Activated T-helper 1 cell treated with anti-CD3 and anti-CD28 coated beads, Interleukin-2, amount 50 U/mL, for 16 hours (primary cell): ENCODE measurements at places on chromosomes 1 and 21.

DNA sequence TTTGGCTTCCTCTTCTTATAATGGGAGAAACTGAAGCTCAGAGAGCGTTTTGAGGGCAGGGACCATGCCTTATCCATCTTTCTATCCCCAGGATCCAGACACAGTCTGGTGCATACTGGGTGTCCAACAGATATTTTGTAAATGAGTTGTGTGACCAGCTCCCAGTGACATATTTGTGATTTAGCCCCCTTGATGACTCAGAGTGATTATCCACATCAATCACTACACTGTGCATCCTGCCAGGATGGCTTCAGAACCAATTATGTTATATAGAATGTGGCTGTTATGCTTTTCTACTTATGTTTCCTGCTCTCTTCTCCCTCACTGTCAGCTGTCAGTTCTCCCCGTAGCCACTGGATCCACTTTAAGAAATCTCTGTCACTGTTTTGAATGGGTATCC, 11.3 kb downstream of the OLFML3 start:
- DNase-seq, result no peak

DNA sequence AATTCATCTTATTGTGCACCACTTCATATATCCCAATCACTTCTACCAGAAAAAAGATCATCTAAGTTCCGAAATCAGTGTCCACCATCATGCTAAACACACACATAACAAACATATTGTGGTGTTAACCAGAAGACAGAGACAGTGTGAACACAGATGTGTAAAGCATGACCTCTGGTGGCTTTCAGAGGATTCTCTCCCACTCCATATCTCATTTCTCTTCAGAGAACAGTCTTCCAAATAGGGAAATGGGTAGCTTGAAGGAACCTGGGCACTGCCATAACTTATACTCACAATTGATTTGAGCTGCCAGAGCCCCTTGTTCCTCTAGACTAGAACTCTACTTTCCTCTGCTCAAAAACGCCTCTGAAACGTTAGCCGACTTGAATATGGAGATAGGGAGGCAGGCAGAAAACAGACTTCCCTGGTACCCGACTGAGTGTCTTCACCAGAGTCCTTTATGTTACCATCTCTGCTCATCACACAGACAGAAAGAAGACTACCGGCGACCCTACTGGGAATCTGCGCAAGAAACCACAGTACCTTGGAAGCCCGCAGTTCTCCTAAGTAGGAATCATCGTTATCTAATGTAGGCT, 1.8 kb upstream of the ELAPOR1 start:
- no peak for DNase-seq

DNA sequence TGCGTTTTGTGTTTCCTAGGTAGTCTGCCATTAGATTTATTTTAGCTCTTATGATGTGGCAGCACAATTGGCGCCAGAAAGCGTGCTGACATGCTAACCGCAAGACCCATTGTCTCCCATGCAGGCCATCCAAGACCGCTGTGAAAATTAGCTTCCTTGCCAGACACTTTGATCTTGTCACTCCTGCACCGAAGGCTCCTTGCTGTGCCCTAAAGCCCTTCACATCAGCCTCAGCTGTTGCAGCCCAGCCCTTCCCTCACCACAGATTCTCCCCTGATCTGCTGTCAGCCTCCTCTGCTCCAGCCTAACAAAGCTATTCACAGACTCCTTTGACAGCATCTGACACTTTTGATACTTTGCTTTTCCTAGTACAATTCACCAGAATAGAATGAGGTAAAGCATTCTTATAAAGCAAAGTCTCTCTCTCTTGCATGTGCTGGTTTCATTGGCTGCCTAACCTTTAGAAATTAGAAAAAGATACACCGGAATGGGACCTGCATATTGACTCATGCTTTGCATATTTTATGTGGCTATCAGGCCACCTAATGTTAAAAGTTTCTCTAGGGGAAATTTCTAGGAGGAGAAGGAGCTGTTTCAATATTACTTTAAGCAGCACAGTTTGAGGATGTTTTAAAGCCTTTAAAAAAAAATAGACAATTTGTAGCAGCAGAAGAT, 280.3 kb upstream of the FMN2 start:
- DNase-seq, result no peak

DNA sequence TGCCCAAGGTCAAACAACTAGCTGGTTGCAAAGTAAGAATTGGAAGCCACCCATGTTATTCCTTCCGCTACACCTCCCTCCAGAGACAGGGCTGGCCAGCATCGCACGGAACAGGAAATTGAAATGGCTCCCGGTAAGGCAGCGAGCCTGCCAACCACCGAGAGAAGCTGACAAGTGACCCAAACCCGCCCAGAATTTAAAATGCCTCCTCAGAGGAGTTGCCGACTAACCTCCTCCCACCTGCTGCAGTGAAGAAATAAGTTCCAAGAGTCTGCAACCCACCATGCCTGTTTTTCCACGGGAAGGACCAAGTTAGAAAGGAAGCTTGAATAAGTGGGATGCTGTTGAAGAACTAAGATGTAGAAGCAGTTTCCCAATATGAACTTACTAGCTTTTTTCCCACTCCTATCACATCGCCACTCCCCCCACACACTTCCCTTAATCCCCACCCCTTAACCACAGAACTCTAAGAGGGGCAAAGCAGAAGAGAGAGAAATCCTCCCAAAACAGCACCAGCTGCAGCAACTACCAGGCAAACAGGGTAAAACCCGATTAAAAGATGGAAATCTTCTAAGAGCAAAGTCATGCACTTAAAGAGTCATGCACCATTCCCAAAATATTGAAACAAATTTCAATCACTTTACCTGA, 78.6 kb downstream of the TIAM1 start:
- no peak for DNase-seq

DNA sequence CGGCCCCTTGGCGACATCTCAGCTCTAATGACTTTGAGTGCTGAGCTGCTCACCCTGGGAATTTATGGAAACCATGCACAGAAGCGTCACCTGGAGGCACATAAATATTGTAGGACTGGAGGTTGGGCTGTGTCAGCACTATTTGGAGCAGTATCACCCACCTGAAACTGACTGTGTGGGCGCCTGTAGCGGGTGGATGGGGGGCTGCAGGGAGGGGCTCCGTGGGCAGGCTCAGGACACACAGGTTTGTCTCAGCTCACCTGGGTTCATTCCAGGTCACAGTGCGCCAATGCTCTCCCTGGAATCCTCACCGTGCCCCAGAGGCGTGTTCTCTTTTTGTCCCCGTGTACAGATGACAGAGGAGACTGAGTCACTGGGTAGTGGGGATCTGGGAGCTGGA, 74.8 kb upstream of the ACTL8 start:
- DNase-seq, result no peak

DNA sequence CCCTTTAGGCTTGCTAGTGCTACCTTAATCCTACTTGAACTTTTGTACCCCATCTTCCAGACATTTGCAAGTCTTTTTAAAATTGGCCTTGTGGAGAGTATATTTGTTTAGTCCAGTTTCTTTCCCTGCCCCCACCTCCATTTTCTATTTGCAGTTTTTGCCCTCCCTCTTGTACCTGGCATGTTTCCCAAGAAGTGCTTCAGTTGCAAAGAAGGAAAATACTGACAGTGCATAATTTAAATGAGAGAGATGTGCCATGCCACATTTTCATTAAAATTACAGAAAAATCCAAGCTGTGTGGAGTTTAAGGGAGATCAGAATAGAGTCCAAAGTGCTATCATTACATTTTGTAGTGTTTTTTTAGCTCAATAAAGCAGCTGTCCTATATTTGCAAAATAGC, 150.0 kb upstream of the ADGRL2 start:
- DNase-seq, result no peak

GRCh38 chr1:46937270-46937669, 4.0 kb downstream of the CYP4A11 start:
- DNase-seq, result no peak

DNA sequence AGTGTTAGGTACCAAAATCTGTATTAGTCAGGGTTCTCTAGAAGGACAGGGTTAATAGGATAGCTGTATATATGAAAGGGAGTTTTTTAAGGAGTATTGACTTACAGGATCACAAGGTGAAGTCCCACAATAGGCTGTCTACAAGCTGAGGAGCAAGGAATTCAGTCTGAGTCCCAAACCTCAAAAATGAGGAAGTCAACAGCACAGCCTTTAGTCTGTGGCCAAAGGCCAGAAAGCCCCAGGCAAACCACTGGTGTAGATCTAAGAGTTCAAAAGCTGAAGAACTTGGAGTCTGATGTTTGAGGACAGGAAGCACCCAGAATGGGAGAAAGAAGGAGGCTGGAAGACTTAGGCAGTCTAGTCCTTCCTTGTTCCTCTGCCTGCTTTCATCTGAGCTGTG, 487.5 kb upstream of the CHRM3 start:
- no peak for DNase-seq

DNA sequence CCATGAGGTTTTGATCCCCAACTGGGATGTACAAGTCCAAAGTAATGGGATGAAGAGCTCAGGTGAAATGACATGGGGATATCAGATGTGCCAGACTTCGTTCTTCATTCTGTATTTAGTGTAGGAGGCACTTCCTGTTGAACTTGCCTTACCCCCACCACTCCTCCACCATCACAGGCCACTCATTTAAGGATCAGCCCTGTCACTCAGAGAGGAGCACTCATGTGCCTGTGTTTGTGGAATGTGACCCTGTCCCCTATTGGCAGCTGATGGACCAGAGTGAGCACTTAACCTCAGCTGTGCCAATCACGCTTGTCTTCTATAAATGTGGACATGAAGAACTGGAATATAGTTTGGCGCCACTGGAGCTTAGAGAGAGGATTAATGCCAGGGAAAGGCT, 91.4 kb upstream of the CTTNBP2NL start:
- no peak for DNase-seq

DNA sequence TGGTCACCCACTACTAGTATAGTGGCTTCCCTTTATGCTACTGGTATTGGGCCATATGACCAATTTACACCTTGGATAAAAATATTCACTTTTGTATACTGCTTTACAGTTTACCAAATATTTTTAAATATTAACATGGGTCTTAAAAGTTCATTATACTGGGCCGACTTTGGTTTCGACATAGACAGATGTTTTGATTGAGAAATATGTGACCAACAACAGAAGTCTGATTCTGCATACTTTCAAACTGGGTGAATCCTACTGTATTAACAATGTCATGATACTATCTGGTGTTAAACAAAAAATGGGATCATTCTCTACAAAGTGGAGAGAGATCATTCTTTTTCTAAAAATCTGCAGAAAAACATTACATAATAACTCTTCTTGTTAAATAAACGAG, 134.8 kb downstream of the AKT3 start:
- no peak for DNase-seq

DNA sequence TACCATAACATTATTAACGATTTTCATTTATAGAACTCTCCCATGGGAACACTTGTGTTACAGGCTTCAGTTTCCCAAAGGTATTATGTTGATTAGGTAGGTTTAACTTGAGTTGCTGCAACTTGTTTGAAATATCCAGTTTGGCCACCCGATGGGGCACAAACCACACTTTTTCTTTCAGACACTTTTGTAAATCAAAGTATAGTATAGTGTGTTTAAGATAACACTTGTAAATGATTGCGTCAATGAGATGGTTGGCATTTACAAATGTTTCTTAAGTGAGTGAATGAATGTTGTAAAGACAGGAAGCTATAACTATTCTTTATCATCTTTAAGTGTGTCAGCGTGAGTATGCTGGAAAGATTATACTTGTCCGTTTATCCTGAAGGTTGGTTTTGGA, 4.3 kb downstream of the XPR1 start:
- DNase-seq, result no peak

- DNase-seq, result no peak
These were observed 3.6 kb downstream of the LPAR3 start for GRCh38 chr1:84889437-84889836.

DNA sequence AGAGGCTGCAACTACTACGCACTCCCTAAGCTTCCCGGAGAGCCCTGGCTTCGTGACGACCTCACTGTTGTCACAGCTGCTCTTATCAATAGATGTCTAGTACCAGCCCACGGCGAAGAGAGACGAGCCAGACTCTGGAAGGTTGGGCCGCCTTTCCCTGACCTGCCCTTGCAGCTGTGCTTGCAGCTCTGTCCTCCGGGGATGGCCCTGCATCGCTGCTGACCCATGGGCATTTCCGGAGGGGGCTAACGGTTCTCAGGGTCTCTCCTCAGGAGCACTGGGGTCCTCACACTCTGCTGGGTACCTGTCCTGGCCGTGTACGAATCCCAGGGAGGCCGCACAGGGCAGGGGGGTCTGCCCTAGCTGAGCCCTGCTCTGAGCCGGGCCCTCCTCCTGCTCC, 93.8 kb upstream of the COL6A1 start:
- no peak for DNase-seq

GRCh38 chr1:100250264-100250663, 630 bp upstream of the DBT start:
- no peak for DNase-seq

- DNase-seq, result no peak
These were observed 112.6 kb downstream of the MACF1 start for GRCh38 chr1:39317111-39317510.
